Panc1 (cell line): ENCODE measurements at places on chromosomes 3 and 15. TPM values are rescaled to one million over a fixed set of nuclear protein-coding genes. Genes with fewer than 3 reads are reported as not detected.

Gene IL17RD
- total RNA-seq = 3.5 TPM

DNA sequence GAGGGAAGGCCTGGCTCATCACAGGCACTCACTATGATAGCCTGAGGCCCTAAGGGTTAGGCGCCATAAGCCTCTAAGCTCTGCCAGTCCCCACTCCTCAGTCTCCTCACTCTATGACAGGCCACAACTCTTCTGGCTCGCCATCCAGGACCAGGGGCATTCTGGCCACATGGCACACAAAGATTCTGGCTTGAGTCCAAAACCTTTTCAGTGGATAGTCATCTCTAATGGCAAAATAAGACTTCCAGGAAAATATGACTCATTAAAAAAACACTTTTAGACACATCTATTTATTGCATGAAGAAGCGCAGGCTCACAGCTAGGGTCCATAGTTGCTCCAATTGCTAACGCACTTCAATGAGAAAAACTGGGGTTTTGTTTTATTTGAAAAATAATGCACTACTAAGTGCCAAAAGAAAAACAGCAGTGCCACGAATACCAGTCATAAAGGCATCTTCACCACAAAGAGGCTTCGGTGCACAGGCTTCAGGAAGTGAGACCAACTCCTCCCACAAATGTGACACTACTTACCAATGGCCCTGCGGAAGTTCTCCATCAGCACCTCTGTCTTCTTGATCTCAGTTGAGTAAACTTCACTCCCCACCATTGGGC is 11.1 kb downstream of the RUVBL1 start:
- H3K27ac ChIP-seq = no peak overlapping the region
- H3K4me1 ChIP-seq = no peaks in the 10 kb centered on the region
- no peak overlapping the region for H3K4me3 ChIP-seq
- H3K27me3 ChIP-seq = no peaks in the 10 kb centered on the region
- peak; percentile 22 for DNase-seq

DNA sequence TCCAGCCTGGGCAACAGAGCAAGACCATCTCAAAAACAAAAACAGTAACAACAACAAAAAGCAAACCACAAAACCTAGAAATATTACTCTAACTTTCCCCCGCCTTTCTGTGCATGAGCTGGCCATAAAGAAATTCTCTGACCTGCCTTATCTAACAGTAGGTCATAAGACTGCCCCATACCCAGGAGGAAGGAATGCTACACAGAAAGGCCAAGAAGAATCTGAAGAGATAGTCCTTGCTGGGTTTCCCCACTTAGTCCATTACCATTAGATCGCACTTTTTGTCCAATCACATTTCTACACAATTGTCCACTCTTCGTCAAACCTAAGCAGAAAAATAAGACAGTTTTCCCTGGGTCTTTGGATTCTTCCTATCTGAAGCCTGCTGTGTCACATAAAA is 23.5 kb downstream of the CIAO2A start:
- peaks cover 25% of the 10 kb centered on the region for H3K4me1 ChIP-seq
- H3K4me3 ChIP-seq = no peak overlapping the region
- no peak overlapping the region; the same call in none of the 2 replicates for H3K27ac ChIP-seq
- DNase-seq = no peak

- peak overlapping the region; percentile 77 for H3K27ac ChIP-seq
- H3K36me3 ChIP-seq = no peaks in the 10 kb centered on the region
- no peak overlapping the region for H3K4me3 ChIP-seq
- DNase-seq = no peak
These were observed 29.5 kb upstream of the SMAD3 start for GRCh38 chr15:67035886-67036285.
